Activated T-cell treated with anti-CD3 and anti-CD28 coated beads, Interleukin-2, amount 50 U/mL, for 24 hours (primary cell): ENCODE measurements at places on chromosomes 12 and 14.

- no peak for DNase-seq
Observed at GRCh38 chr12:15977999-15978951, 67.1 kb downstream of the DERA start.

DNA sequence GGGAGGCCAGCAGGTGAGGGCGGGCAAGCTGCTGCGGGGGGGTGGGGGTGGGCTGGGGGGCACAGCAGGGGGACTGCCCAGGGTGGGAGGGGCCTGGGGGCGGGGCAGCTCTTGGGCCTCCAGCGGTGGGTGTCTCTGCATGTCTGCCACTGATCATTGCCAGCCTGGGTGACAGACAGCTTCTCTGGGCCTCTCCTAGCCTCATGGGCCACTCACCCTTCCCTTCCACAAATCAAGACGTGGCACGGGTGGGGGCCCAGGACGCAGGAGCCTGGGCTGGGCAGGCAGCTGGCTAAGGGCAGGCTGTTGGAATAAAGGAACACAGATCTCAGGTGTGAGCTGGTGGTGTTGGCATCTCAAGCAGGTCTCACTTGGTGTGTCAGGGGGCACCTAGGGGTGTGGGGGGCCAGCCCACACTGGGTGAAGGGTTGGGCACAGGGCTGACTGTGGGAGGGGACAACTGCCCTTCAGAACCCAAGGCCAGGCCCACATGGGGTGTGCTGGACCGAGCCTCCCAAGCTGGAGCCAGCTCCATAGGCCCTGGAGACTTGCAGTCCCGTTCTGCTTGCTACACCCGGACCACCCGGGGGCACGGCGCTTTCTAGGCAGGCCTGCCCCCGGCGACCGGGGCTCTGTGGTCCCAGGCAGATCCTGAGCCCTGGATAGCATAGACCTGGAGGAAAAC lies 3.0 kb downstream of the TEDC1 start:
- no peak for DNase-seq

GRCh38 chr12:57737467-57738460 lies 778 bp downstream of the AGAP2 start:
- DNase-seq = no peak

GRCh38 chr12:100857971-100858370 lies 63.4 kb downstream of the ANO4 start:
- no peak for DNase-seq

GRCh38 chr12:114447799-114448617 lies 42.1 kb upstream of the TBX5 start:
- no peak for DNase-seq

DNA sequence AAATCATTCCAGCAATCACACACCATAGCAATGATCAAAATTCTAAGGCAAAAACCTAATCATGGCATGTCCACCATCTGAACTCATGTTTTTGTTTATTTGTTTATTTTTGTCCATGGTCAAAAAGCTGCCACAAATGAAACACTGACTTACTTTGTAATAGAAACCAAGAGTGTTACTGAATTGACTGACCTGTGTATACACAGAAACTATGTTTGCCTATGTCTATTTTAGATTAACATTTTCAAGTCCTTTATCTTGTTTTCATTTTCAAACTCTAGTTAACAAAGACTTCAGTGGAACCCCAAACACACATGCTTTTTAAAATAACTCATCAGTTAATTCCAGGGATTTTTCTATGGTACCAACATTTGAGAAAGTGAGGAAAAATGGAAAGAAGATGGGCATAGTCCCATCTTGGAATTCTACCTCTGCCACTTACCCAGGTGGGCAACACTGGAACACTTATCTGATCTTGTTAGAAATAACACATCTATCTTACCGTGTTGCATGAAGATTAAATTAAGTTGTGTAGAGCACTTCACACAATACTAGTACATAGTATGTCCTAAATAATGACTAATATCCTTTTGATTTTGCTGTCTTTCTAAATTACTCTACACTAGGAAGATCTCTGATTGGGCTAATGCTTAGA lies 6.4 kb downstream of the LUM start:
- no peak for DNase-seq

DNA sequence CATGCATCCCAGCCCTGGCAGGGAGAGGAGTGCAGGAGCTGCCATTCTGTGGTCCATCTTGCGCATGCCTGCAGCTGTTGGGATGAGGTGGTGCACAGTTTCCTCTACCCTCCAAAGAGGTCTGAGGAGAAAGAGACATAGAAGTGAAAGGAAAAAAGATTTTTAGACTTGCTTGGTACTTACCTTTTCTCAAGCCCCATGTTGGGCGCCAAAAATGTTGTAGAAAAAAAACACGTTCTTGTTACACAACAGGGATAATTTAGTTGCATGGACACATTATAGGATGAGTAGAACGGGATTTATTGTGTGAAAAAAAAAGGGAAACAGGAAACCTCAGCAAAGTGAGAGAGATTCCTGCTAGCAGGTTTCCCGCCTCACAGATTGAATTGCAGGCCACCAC lies 244.4 kb upstream of the GARIN2 start:
- no peak for DNase-seq

- peak; percentile 91 for DNase-seq
Observed at GRCh38 chr14:92121670-92122350, at the start of the genes CPSF2 and NDUFB1. Gene CPSF2 (plus strand): TSS chr14:92121969. CDS start chr14:92130985, 9,016 bp downstream. Gene NDUFB1 (minus strand): TSS chr14:92121706. CDS start chr14:92117637, 4,069 bp downstream.

GRCh38 chr14:72643317-72643801 lies 250.5 kb downstream of the DPF3 start:
- DNase-seq = no peak

GRCh38 chr12:109156586-109156985 lies 40.2 kb downstream of the ACACB start:
- no peak for DNase-seq

DNA sequence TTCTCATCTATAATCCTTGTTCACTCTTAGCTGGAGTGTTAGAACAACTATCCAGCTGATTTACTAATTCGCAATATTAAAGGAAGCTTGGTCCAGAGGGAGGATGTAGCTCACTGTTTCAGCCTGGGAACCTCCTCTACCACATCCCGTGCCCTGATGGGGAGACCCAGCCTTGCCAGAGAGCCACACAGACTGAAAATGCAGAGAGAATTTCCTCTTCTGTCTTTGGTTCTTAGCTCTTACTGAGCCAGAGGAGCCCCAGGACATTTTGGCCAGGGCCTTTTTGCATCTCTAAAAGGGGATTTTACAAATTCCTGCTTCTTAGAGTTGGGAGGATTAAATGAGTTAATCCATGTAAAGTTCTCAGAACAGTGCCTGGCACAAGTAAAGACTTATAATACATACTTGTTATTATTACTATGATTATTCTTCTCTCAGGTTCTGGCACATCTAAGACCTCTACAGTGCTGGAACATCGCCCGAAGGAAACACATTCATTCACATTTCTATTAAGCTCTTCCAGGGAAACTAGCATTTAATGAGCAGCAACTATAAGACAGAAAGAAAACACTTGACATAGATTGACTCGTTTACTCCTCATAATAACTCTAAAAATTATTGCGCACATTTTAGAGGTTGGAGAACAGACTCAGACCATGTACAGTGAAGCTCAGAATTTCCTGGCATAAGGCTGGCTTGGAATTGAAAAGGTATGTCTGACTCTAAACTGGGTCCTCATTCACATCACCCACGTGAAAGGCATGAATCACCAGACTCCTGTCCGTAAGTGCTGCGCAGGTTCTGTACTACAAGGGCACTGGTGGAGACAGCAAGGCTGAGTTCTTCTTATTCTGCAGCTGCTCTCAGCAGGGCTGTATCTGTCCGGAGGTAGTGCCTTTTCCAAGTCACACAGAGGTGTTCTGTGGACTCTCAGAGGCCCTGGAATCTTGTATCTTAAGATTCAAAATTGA lies 27.8 kb upstream of the AEBP2 start:
- no peak for DNase-seq

DNA sequence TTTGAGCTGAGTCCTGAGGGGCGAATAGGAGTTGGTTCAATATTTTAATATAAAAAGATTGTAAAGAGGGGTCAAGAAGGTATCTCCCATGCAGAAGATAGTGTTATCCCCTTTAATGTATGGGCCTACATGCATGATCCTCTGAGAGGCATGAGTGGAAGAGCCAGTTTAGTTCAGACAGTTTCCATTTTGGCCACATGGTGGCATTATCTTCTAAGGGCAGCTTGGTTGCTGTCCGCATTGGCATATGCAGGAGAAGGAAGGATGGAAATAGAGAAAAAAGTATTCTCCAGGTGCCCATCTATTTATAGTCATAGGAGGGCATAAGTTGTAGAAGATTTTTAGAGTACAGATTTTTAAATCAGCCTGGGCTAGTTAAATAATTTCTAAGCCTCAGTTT lies 5.4 kb downstream of the SAMD4A start:
- DNase-seq = no peak

DNA sequence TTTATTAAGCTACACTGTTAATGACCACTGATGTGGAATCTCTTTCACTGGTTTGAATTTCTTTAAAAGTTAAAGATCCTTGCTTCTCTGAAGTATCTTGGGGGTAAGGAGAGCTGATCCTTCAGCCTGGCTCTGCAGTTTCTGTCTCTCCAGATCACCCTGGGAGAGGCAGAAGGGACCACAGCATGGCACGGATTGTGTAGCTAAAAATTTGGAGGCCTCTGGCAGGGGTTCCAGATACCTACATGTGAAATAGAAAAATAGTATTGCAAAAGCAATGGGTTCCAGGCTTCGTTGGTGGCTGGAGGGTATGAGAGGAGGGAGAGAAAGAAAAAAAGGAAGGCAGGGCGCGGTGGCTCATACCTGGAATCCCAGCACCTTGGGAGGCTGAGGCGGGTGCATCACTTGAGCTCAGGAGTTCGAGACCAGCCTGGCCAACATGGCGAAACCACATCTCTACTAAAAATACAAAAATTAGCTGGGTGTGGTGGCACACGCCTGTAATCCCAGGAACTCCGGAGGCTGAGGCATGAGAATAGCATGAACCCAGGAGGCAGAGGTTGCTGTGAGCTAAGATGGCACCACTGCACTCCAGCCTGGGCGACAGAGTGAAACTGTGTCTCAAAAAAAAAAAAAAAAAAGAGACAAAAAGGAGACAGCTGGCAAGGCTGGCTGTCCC lies 3.4 kb downstream of the CHST11 start:
- no peak for DNase-seq

DNA sequence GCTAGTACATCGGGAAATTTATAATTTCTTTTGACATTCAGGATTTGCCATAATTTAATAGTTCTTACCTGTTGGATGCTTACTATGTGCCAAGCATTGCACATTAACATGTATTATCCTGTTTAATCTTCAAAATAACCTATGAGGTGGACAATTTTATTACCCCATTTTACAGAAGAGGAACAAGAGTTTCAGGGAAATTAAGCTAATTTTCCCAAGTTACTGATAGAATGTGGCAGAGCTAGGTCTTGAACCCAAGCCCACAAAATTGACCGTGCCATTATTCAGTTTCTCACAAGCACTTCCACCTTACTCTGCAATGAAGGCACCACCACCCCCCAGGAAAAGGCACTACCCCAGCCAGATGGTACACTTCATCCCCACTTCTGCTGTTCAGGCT lies 161.1 kb upstream of the PLEKHG7 start:
- DNase-seq = no peak

DNA sequence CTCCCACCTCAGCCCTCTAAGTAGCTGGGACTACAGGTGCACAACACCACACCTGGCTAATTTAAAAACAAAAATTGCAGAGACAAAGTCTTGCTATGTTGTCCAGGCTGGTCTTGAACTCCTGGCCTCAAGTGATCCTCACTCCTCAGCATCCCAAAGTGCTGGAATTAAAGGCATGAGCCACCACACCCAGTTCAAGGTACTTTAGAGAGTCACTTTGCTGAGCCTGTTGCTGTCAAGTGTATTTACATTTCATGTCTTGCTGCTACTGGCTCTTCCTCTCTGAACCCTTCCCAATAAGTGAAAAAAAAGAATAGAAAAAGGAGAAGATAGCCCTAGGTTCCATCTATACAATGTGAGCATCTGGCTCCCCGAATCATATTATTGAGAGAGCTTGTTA lies 38.4 kb downstream of the SLCO1A2 start:
- no peak for DNase-seq
